Heart right ventricle (tissue), 16 donors: ENCODE measurements at places on chromosomes 7 and 10. TPM values are rescaled to one million over a fixed set of nuclear protein-coding genes. Genes with fewer than 3 reads are reported as not detected.
A peak's percentile ranks its signal among the peaks of the same experiment; 100 is the strongest.

NEUROG3 gene
- polyA plus RNA-seq = not detected

CH25H gene
- 0.23 TPM for polyA plus RNA-seq

FKBP9 gene
- 32.2 TPM for polyA plus RNA-seq

WDR86 gene
- 0.22 TPM for polyA plus RNA-seq

DNA sequence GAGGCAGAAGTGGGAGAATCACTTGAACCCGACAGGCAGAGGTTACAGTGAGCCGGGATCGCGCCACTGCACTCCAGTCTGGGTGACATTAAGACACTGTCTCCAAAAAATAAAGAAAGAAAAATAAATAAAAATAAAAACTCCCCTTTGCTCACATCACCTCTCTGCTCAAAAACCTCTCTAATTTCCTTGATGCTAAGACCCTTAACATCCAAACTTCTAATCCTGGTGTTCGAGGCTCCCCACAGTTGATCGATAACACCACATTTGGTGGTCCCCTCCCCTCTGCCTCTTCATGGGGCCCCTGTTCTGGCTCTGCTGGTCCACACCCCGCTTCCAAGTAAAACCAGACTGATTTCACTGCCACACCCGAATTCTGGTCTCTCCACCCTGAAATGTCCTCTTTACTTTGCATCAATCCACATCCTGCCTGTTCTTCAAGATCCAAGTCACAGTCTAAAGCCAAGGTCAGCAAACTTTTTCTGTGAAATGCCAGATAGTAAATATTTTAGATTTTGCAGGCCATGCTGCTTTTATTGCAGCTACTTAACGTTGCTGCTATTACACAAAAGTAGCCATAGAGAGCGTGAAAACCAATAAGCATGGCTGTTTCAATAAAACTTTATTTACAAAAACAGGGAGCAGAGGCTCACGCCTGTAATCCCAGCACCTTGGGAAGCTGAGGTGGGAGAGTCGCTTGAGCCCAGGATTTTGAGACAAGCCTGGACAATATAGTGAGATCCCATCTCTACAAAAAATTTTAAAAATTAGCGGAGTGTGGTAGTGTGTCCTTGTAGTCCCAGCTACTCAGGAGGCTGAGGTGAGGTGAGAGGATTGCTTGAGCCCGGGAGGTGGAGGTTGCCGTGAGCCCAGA lies 11.8 kb downstream of the MOSPD3 start:
- DNase-seq = no peak

DNA sequence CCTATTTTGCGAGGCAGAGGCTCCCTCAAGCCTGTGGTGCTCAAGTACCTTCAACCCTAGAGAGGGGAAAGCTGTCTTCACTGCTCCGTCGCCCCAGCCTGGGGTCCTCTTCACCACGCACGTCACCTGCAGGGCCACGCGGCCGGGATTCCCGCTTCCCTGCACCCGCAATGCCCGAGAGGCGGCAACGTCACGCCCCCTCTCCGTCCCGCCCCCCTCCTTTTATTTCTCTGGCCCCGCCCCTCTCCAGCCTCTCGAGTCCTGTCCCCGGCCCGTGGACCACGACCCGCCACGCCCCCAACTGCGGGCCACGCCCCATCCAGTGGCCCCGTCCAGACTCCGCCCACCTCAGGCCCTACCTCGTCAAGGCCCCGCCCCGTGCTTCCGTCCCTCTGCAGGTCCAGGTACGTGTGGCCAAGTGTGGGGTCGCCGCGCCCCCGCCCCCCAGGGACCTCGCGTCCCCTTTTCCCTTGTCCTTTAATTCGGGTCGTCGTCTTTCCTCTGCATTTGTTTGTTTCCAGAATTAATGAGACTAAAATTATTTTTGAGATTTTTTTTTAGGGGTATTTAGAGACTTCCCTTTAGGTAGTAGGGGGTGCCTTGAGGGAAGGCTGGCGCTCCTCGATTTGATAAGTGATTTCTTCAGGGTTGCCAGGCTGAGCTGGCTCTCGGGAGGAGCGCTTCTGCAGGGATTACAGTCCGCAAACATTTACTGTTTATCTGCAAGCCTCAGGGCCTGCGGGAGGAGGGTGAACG lies 69.8 kb upstream of the BAIAP2L1 start:
- DNase-seq = peak; percentile 31

DNA sequence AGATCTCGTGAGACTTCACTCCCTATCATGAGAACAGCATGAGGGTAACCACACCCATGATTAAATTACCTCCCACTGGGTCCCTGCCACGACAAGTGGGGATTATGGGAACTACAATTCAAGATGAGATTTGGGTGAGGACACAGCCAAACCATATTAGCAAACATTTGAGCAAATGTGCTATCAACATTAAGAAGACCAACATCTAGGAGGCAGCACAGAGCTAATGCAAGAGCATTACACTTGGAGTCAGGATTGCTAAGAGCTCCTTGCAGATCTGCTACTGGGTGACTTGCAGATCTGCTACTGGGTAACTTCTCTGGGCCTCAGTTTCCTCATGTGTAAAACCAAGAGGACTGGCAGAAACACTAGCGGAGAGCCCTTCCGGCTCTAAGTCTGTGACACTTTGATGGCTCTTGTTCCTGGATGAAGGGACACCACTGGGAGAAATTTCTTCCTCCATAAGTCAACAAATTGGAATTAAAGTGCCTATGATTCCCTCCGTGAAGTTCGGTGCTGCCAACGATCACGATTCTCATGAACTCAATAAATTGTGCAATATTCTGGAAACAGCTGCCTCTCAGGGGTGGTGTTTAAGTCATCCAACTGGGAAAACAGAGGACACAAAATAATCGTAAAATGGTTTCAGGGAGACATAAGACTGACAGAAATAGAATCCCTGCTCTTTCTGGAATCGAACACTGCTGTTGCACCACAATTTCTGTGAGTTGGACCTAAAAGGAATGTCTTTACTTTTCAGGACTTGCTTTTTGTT lies 115.8 kb upstream of the ITGB1 start:
- DNase-seq = no peak

DNA sequence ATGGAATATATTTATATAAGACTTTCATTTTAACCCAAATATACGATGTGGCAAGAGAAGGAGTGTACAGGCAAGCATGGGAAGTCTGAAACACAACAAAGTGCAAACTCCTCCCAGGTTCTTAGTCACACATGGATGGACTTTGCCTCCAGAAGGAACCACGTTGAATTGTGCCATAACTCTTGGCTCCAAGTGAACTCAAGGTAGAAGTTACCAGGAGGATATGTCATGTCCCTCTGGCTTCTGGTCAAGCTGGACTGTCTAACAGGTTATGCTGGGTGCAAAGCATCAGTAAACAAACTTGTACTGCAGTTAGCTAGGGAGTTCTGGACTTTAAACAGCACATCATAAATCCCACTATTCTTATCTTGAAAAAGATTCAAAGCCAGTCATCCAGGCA lies 328.3 kb upstream of the TEX47 start:
- DNase-seq = no peak

DNA sequence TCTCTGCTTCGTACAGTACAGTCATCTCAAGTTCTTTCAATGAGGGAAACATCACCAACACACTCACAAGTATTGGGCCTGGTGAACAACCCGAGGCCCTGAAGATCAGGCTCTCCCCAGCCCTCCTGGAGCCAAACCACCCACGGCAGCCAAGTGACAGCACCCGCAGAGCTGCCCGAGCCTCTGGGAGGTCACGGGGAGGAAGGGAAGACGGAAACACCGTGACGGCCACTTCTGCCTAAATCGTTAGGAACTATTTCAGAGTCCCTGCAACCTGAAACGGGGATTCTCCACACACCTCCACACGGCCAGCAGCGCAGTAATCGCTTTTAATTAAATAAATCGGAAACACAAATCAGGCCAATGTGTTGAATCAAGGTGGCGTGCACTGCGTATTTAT lies 222.6 kb downstream of the MAD1L1 start:
- no peak for DNase-seq
